AG04450 (cell line): ENCODE measurements at places on chromosomes 13 and 19.

DNA sequence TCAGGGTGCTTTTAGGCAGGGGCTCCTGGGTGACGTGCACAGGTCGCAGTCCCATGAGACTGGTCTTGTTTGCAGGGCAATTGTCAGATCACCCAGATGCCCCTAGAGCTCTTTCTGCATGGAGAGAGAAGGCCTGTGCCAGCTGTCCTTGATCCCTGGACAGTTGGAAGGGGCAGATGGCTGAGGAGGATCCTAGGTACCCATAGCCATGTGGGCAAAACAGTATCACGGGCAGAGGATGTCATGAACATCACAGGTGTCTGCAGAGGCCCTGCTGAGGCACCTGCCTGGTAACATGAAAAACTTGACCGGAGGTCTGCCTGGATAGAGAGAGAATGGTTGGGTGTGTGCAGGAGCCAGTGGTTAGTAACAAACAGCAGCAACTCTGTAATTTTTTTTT lies 99.3 kb downstream of the ZNF536 start:
- DNase-seq = no peak

DNA sequence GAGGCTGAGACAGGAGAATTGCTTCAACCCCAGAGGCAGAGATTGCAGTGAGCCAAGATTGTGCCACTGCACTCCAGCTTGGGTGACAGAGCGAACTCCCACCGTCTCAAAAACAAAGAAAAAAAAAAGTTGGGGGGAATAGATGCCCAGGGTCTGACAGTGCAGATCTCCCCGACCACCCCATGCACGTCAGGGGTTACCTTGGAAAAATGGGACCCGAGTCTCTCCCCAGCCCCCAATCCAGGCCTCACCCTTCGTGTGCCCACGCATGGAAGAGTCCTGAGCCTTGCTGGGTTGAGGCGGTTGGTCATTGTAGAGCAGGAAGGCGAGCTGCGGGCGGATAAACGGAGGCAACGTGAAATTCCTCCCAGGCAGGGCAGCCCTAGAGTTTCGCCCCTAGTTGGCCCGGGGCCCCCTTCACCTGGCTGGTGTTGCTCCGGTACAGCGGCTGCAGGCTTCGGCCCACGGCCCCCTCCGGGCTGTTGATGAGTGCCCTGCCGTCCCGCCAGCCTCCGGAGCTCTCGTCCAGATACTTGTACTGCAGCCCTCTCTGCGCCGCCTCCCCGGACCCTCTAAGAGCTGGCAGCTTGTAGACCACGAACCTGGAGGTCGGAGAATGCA lies 588 bp downstream of the DNASE2 start:
- no peak for DNase-seq

DNA sequence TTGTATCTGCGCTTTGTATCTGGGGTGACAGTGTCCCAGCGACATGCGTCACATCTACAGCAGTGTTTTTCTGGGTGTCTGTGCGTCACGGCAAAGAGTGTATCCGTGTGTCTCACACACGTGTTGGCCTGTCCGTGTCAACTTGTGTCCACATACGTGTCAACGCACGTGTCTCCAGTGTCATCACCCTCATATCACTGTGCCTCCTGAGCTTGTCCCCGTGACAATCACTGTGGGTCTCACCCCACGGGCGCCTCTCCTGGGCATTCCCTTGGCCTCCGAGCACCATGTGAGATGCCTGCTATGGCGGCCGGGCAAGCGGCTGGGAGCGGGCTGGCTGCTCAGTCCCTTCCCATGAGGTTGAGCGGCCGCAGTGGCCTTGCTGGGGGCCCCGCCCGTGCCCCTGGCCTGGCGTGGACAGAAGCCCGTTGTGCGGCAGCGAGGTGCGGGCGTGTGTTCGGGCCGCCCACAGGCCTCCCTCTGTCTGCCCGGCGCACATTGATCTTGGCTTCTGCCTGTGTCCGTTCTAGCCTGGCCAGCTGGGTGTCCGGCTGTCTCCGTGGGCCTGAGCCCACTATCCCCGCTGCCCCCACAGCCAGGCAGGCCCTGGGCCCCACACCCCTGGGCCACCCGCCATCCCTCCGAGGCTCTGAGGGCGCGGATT lies 6.4 kb downstream of the NFIX start:
- DNase-seq = no peak

DNA sequence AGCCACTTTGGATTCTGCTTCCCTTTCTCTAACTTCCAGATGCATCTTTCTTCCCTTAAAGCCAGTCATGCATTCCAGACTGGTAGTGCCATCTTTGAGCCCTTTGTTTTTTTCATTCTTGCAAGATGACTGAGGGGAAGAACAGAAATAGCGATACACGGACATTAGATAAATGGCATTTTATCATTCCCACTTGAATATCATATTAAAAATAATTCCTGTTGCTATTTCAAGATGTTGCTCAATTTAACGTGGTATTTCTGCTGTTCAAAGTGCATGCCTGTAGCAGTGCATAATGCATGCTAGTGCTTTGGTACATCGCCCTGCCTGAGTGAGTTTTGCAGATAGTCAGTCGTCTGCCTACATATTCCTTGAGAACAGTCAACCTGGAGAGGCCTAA lies 140.6 kb upstream of the FRY start:
- no peak for DNase-seq

DNA sequence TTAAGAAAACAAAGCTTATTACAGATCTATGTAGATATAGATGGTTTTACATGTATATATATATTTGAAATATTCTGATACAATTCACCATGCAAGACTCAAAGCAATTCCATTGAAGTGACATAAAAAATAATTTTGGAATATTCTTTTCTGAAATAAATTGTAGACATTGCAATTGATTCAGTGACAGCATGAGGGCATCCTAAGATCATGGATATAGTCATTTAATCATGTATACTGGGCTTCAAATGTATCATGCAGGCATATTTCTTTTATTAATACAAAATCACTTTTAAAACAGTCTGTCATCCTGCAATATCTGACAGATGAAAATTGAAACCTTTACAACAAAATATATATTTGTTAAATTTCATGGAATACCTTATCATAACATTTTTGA lies 286.7 kb upstream of the SLITRK6 start:
- DNase-seq = no peak
